HFF-Myc (cell line): ENCODE measurements at places on chromosomes 1 and 21.

GRCh38 chr1:221606256-221606655 lies 135.6 kb downstream of the DUSP10 start:
- DNase-seq: no peak

GRCh38 chr1:64042331-64043100 lies 160.9 kb upstream of the UBE2U start:
- peak; percentile 76 for DNase-seq

DNA sequence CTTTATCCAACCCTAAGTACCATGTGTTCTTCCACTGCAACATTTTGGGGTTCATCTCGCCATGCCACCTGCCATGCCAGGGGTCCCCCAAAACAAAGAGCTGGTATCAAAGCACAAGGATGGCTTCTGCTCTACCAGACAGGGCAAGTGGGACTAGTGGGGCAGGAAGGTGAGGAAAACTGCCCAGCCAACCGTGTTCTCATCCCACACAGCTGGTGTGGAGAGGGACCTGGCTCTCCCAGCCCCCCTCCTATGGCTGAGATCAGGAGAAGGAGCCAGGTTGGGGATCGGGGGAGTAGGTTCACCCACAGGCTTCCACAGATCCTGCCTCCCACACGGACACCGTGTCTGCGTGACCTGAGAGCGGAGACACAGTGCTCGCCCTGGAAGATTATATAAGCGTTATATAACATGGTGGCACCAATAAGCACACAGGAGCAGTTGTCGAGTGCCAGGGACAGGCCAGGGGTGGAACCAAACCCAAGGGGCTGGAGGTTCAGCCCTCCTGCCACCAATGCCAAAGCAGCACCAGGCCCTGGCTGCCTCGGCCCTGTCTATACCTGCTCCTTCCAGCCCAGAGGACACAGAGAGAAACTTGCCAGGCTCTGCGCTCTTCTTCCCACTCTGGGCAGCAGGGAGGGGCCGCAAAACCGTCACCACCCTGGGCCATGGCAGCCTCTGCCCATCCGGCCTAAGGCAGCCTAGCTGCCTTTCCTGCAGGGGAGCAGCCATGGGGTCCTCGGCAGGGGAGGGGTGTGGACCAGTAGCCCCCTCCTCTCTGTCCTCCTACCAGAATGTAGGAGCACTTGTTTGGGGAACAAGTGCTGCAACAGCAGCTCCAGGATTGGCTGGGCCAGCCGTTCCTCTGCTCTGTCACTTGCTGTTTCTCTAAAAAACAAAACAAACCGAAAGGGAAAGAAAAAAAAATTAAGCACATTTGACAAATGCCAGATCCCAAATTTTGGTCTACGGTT lies 43.5 kb downstream of the CD34 start:
- no peak for DNase-seq

DNA sequence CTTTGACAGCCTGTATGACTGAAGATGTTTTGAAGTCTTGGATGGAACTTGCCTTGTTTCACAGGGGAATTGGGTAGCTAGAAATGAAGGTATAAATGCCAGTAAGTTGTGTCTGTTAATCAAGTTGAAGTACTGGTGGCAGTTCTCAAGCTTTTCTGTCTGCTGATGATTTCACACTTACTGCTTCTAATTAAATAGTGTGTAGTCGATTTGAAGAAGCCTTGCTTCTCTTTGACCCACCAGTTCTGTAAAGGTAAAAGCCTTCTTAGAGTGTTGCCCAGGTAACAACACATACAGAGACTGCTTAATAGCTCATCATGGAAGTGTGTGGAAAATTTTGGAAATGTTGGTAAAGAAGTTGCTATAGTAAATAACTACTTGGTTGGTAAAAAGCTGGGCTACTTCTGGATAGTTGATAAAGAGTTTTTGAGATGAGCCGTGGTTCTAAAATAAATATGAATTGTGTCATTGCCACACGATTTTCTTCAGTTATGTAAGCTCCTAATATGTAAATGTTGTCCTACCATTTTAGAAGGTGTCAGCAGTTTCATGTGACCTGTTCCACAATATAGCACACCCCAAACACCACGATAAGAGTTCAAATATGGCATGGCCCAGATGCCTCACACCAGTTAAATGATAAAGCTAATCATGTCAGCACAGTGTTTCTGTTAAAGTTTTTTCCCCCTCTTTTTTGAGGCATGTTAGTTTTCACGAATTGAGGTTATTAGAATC lies 7.4 kb downstream of the RABGAP1L start:
- no peak for DNase-seq

- DNase-seq: no peak
Observed at GRCh38 chr1:41023279-41023990, 1.9 kb upstream of the SLFNL1 start.

DNA sequence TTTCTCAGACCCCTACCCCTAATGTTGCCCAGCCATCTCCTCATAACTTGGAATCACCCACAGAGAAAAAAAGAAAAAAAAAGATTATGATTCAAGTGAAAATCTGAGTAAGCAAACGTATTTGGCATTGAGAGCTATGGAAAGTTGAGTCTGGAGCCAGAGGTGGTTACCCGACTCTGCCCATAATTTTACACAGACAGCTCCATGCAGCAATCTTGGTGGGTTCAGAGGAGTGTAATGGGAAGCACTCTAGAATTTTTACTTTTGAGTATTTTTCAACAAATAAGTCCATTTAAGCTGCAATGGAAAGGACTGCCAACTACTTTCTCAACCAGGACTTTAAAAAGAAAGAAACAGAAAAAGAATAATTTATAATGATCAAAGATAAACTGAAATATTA lies 62.7 kb downstream of the ZC3H11B start:
- DNase-seq: no peak

GRCh38 chr1:233723387-233723786 lies 109.5 kb downstream of the KCNK1 start:
- DNase-seq: no peak

DNA sequence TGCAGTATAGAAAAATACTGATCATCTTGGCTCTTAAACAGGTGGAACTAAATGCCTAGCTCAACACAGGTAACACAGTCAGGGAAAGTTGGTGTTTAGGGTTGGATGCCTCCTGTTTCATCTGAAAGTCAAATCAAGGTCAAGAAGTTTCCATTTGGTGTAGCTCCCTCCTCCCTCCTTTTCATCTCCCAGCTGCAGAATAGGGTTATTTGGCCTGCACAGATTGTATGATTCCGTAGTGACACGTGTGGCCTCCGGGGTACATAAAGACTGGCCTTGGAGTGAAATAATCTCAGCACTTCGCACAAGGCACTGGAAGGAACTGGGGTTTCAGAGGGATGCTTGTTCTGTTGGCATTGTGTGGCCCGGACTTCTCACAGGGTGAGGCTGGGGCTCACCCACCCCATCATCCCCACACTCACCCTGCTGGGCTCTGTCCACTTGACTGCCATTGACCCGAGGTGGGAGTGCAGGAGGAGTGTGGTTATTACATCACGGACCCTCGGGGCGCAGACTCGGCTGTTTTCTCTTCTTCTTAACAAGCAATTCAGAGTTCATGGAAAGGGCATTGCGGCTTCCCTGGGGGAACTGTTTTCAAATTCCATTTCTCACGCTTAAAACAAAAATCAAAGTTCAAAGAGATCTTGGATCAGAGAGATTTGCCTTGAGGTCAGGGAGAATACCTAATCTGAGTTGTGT lies 18.4 kb downstream of the IGSF5 start:
- no peak for DNase-seq

GRCh38 chr1:6581561-6582305 lies 1.9 kb downstream of the ZBTB48 start:
- no peak for DNase-seq

- no peak for DNase-seq
Observed at GRCh38 chr1:64046891-64047290, 156.5 kb upstream of the UBE2U start.

- DNase-seq: no peak
Observed at GRCh38 chr1:53608676-53609075, 130.3 kb downstream of the GLIS1 start.

- no peak for DNase-seq
Observed at GRCh38 chr1:9559673-9560072, 20.4 kb downstream of the SLC25A33 start.

GRCh38 chr1:170765279-170765678 lies 101.3 kb downstream of the PRRX1 start:
- no peak for DNase-seq

- DNase-seq: no peak
Observed at GRCh38 chr1:154418062-154418921, 13.1 kb downstream of the IL6R start.

DNA sequence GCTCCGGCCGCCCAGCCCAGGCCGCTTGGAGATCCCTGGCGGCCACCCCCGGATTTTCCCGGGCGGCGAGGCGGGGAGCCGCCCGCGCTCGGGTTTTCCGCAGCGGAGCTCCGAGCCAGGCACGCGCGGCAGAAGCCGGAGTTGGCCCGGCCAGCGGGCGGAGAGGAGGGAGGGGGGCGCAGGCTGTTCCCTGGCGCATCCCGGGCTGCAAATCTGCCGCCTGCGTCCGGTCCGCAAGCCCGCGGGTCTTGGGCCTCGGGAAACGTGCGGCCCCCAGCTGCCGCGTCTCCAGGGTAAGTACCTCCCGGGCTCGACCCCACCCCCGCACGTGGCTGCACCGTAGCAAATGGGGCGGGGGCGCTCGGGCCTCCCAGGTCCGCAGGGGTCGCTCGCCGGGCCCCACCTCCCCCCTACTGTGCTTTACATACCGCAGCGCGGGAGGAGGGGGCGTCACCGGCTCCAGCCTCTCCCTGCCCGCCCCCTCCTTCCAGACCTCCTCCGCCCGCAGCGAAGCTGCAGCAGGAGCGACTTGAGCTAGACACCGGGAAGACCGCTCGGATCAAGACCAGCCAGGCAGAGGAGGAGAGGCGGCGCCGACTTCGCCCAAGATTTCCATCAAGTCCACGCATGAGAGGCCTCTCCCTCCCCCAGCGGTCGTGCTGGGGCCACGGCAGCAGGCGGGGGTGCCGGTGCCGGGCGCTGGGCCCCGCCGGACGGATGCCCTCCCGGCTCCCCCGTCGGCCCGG lies 1.6 kb downstream of the TMEM200B start:
- no peak for DNase-seq

- DNase-seq: no peak
Observed at GRCh38 chr21:25901330-25901979, 166.7 kb downstream of the GABPA start.

- DNase-seq: no peak
Observed at GRCh38 chr1:240475832-240476231, 136.1 kb downstream of the GREM2 start.

DNA sequence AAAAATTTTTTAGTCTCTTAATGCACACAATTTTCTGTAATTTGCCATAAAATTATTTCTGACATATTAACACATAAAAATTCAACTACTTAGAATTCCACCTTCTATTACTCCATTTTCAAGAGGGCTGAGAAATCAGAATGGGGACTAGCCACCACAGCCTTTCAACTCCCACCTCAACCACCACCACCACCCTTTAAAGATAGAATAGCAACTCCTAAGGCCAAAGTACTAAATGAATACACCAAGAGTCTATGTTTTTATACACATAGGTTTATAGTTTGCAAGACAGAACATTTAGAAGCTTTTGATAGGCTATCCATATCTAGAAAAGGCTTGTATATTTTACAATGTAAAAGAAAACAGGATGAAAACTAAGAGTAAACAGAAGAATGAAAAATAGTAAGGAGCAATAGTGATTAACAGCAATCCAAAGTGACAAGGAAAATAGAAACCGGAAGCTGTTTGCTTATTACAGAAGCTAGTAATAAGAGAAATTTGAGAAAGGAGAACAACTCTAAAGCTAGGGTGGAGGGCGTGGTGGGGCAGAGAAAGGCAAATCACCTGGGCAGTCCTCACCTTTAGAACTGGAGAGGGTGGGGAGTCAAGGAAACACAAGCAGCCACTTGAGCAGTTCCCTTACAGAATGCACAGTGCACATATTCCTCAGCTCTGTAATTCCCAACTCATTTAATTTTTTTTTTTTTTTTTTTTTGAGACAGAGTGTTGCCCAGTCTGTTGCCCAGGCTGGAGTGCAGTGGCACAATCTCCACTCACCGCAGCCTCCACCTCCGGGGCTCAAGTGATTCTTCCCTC lies 27.7 kb downstream of the EPS15 start:
- DNase-seq: no peak

DNA sequence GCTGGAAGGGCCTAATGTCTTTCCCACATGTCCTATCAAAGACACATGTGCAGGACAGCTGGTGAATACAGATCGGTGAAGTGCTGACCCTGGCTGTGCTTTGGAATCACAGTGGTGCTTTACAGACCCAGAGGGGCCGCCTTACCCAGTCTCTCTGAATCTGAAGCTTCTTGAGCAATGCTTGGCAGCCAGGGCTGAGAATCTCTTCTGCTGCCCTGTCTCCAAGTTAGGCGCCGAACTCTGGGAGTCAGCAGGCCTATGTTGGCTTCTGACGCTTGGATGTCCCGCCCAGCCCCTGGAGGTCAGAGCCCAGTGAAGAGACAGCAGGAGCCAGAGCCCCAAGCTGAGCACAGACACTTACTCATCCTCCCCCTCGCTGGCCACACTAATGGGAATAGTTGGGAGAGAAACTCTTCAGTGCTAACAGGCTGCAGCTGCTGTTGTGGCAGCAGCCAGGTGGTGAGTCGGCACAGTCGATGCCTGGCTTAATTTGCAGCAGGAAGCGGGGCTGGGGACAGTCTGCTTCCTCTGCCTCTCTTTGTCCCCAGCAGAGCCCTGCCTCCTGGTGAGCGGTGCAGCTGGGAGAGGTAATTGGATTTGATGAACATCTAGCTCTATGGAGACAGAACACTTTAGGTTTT lies 68.1 kb downstream of the URB2 start:
- peak; percentile 81 for DNase-seq

GRCh38 chr1:42439940-42440339 lies 15.9 kb downstream of the ZMYND12 start:
- DNase-seq: no peak

- no peak for DNase-seq
Observed at GRCh38 chr1:109620401-109620791, 759 bp downstream of the AMPD2 start.

DNA sequence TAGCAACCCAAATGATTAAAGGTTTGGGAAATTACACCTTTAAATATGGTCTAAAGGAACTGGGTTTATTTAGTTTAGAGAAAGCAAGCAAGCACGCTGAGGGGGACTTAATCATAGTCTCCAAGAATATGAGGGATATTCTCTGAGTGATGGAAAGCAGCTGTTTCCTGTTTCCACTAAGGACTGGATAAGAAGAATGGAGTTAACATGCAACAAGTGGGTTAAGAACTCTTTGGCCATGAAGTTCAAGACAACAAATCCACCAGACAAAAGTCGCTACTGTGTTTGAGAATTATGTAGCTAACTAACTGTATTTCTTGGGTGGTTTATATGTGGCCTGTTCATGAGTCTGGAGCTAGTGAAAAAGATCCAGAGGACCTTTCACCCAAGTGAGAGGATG lies 85.7 kb downstream of the TGFB2 start:
- no peak for DNase-seq

DNA sequence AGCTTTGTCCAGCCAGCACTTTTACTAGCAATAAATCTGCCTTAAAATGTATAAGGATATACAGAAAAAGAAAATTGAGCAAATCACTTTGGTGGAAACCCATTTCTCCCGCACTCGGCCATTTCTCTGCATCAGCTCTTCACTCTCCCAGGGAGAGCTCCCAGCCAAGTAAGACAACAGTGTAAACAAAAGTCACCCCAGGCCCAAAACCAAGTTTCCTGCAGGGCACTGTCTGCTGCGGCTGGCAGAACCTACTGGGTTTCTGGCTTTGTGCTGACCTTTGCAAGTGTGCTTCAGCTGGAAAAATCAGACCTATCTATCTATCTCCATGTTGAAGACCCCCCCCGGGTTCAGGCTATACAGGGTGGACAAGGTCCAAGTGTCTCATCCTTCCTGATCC lies 476.7 kb upstream of the CAMK1G start:
- no peak for DNase-seq
